ENCODE measurements at places on chromosomes 3 and 15. TPM values are rescaled to one million over a fixed set of nuclear protein-coding genes. Genes with fewer than 3 reads are reported as not detected.

- DNase-seq = no peak
These were observed 5.5 kb downstream of the CHAC1 start for GRCh38 chr15:40958723-40959122.

GRCh38 chr3:128345196-128345595 lies 121.5 kb downstream of the DNAJB8 start:
- DNase-seq = no peak

DNA sequence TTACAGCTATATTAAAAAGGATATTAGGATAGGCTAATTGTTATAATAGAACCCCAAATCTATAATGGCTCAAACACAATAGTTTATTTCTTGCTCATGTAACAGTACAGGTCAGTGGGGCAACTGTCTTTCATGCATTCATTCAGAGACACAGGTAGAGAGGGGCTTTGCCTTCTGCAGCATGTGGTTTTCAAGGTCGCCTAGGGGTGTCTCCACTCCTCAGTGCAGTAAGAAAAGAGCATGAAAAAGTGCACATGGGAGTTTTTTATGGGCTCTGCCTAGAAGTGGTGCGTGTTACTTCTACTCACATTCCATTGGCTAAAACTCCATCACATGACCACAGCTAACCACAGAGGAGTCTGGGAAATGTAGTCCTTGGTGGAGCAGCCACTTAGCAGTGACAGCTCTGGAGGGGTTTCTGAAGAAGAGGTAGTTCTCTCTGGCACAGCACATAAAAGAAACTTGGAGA lies 1.8 kb downstream of the ZBTB38 start:
- DNase-seq = peak; percentile 74

- DNase-seq = no peak
These were observed 770.1 kb downstream of the AGBL1 start for GRCh38 chr15:86849558-86850285.

GRCh38 chr3:70992562-70993204 lies 590.8 kb downstream of the FOXP1 start:
- DNase-seq = no peak

DNA sequence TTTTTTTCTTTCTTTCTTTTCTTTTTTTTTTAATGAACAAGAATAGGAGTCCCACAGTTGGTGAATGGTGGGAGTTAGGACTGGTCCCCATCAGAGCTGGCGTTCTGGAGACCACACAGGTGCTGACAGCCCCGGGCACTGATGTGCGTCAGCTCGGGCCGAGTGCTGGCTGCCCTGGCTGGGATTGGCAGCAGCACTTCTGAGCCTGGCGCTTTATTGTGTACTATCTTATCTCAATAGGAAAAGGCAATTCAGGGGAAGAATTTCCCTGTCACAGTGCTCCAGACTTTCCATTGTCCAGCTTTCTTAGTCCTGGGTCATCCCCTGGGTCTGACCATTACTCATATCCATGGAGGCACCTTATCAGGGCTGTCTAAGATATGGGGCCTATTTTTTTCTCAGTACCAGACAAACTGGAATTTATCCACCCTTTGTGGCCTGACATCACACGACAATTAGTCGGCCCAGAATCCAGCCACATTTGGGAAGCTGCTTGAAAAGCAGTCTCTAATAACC lies 54.1 kb downstream of the TMEM44 start:
- DNase-seq = no peak

DNA sequence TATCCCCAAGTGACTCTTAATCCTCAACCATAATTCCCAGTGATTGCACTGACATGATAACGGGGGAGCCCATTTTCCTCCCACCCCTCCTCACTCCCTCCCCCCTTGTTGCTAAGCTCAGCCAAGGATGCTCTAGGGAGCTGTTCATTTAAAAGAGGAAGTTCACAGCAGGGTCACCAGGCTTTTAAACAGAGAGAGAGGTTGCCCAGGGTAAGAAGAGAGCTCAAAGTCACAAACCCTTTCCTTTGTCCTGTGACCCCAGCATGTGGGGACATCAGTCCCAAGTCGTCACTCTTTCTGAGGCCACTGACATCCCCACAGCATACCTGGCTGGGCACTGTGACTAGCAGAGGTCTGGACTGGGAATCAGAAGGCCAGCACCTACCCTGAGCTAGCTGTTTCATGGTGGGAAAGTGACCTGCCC lies 144.1 kb downstream of the RORA start:
- DNase-seq = no peak

DNA sequence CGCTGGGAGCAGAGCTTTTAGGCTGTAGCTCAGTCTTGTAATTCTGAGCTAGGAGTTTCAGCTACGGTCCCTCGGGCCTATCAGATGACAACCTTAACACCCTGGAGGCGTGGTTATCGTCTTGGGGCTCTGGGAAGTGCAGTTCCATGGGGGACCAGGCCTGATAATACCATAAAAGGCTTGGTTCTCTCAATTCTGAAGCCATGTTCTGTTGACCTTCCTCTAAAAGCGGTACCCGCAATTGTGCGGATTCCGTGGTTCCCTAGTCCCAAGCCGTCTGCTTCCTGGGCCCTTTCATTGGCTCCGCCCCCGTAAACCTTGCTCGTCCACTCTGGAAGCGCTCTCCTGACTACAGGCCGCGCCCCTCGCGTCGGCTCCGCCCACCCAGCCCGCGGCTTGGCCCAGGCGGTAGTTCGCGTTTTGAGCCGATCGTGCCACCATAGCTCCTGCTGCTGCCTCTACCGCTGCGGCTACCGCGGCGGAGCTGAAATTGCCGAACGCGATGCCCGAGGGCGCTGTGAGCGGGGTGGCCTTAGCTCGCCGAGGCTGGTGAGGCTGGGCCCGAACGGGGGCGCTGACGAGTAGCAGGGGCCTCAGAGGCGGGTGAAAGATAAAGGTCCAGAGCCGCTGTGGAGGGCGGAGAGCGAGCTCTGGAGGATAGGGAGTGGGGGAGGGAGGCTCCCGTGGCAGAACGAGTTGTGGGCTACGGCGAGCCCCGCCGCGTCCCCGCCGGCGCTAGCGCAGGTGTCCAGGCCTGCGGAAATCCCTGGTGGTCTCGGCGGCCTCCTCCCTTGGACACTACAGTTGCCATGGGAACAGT lies at the start of gene MAPKBP1:
Gene MAPKBP1, plus strand, starts transcription at position 423 of the 820 bp plus-strand sequence. CDS start 792 bp downstream, outside the sequence.
- peak; percentile 98 for DNase-seq

GRCh38 chr3:31974471-31974870 lies 6.6 kb downstream of the OSBPL10 start:
- DNase-seq = no peak

DNA sequence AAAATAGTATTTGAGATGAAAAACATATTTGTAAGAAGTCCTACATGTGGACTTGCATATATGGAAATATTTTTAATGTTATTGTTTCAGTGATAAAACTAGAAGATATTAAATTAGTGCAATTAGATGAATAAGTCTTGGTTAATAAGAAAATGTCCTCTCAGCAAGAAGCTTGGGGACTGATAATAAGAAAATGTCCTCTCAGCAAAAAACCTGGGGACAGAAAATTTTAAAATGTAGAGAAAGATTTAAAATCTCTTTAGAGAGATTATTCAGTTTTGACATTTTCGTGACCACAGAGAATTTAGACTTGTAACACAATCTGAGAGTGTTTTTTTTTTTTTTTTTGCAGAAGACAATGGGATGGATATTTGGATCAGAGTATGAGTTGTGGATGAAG lies 156.0 kb downstream of the ISL2 start:
- no peak for DNase-seq

The SV2B gene
- total RNA-seq = 0.02 TPM

The ZNF502 gene
- 1.4 TPM for total RNA-seq

The KNG1 gene
- total RNA-seq = not detected
